Epithelial cell of umbilical artery (primary cell): ENCODE measurements at places on chromosomes 11 and 22. TPM values are rescaled to one million over a fixed set of nuclear protein-coding genes. Genes with fewer than 3 reads are reported as not detected.

The PYGM gene
- total RNA-seq: under 0.01 and 0.46 TPM in 2 replicates

The SCO2 gene
- 2.9 and 4.9 TPM in 2 replicates for total RNA-seq

The ACR gene
- not detected in 2 replicates for total RNA-seq

The CRYBB2 gene
- total RNA-seq: not detected in 2 replicates

The C11orf42 gene
- not detected in 2 replicates for total RNA-seq

The DDT gene
- total RNA-seq: 42.1 and 146 TPM in 2 replicates

The GUCY1A2 gene
- total RNA-seq: under 0.01 TPM in 2 replicates

The HBG2 gene
- not detected in 2 replicates for total RNA-seq

The SHANK3 gene
- total RNA-seq: 11.4 and 11.7 TPM in 2 replicates

The OR6T1 gene
- not detected in 2 replicates for total RNA-seq

The APLP2 gene
- 400 and 566 TPM in 2 replicates for total RNA-seq

The LINC01488 gene
- not detected in 2 replicates for total RNA-seq

The NLRP10 gene
- total RNA-seq: 0.15 TPM in 1 of 2 replicates, not detected in the other

The LARGE2 gene
- under 0.01 TPM in 1 of 2 replicates, not detected in the other for total RNA-seq

The ARHGAP42 gene
- total RNA-seq: 1.8 and 2.3 TPM in 2 replicates

The CTSD gene
- 54.9 and 67.9 TPM in 2 replicates for total RNA-seq

The MAPK8IP2 gene
- total RNA-seq: 0.15 TPM in 1 of 2 replicates, not detected in the other

The OR5AR1 gene
- total RNA-seq: not detected in 2 replicates

The TMEM86A gene
- total RNA-seq: 1.3 and 1.5 TPM in 2 replicates

The PEX16 gene
- total RNA-seq: 38.3 and 43.2 TPM in 2 replicates

The NAALAD2 gene
- total RNA-seq: 0.32 and 0.61 TPM in 2 replicates
